RPMI8226 (cell line): ENCODE measurements at places on chromosomes 13 and 19.

GRCh38 chr13:36629057-36629385 lies 44.8 kb upstream of the SERTM1 start:
- DNase-seq: no peak

DNA sequence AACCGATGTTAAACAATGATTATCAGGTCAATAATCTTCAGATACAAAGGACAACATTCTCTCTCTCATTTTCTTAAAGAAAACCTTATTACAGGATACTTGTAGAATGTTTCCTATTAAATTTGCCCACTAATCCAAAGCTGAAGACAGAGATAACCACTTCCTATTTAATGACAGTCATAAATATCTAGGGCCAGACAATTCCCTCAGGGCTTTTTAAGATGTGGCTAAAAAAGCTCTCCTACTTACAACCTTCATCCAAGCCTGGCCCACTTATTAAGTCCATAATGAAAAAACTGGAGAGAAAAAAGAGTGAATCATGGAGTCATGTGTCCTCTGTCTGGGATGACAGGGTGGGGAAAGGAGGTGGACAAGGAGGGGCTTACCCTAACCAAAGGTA lies 235.9 kb downstream of the KLF12 start:
- no peak for DNase-seq

DNA sequence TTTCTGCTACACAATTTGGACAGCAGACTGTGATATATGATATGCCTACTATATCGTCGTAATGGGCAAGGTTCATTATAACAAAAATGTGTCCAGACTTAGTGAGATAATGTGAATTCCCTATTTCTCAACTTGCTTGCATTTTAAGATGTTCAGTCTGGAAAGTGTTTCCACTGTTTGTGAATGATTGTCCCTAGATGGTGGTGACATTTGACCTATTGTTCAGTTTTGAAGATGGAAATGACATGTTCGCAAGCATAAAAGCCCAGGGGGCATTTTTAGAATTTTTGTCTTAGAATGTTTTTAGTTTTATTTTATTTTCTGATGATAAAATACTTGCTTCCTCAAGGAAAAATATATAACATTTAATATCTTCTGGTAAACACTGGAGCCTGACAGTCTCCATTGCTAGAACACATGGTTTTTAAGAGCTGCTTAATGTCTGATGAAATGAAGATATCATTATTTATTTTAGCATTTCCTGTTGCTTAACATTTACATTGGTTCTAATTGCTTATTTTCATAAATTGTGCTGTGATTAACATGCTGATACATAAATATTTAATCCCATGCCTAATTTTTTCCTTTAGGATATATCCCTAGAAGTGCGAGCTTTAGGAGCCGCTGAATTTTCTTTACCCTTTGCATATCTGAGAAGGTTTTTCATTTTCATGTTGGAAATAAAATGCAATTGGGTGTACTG lies 27.1 kb downstream of the MBNL2 start:
- DNase-seq: no peak

GRCh38 chr13:111941845-111942447 lies 125.0 kb upstream of the SOX1 start:
- DNase-seq: no peak

DNA sequence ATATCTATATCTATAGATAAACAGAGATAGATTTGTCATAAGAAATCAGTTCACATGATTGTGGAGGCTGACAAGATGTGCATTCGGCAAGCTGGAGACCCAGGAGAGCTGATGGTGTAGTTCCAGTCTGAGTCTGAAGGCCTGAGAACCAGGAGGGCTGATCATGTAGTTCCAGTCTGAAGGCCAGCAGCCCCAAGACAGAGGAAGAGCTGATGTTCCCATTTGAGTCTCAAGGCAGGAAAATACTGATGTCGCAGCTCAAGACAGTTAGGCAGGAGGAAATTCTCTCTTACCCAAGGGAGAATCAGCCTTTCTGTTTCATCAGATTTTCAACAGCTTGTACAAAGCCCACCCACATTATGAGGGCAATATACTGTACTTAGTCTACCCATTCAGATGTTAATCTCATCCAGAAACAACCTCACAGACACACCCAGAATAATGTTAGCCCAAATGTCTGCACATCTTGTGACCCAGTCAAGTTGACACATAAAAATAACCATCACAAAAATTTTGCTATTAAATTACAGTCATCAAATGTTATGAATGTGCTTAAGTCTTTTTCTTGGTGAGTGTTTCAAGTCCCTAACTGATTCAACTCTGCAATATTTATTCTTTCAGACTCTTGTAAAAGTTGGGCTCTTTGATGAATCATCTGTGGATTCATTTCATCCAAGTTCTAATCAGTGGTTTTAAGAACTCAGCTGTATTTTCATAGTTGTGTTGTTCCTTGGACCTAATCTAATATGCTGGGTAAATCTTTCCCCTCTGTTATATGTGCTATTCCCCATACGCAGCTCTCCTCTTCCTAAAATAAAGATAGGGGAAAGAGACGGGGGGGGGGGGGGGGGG lies 22.7 kb upstream of the LRCH1 start:
- DNase-seq: no peak

- DNase-seq: no peak
Measured at GRCh38 chr13:99380921-99381645, 73.9 kb upstream of the GPR183 start.

DNA sequence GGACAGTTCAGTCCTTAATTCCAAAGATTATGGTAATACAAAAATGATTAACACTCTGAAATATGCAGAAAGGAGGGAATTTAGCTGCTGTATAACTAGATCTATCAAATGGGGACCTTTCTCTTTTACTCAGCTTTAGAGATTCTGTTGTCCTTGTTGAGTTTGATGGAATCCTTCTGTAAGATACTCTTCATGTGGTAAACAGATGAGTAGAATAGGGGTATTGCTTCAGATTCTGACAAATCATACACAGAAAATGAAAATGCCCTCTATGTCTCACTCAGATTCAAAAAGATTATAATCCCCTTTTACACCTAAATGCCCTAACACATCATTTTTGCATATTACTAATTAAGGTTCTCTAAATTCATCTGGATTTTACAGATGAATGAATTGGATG lies 50.7 kb downstream of the ARHGAP35 start:
- no peak for DNase-seq

DNA sequence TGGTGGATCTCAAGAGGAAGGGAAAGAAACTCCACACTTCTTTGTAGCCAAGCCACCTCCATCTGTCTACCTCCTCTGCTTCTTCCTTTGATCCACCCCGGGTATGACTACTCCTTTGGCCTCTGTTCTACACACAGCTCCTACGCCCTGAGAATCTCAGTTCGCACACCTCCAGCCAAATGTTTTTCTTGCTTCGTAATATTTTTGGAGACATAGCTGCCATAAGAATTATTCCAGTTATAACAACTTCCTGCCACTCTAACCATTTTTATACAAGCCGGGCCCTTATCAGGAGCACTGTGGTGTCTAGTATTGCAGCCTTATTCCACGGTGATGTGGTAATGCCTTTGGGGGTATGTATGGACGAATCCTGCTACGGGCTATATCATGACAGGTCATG lies 126.7 kb downstream of the STARD13 start:
- DNase-seq: no peak

DNA sequence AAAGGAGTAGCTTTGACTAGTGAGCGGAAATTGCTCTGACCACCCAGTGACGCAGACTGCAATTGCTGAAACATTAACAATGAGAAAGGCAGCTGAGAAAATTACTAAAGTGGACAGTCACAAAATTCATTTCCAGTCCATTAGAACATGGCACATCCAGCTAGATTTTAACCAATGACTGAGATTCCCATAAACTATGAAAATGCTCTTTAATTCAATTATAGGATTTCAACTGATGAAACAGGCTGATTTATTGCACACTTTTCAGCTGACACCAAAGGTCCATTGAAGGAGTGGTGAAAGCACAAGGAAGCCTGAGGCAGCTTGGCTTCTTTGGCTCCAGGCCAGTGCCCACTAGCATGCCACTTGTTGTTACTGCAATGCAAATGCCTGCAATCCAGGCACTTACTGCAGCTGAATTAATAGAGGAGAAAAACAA lies 933.4 kb downstream of the SLITRK6 start:
- no peak for DNase-seq

GRCh38 chr13:98801626-98802418 lies 49.4 kb upstream of the SLC15A1 start:
- DNase-seq: no peak

DNA sequence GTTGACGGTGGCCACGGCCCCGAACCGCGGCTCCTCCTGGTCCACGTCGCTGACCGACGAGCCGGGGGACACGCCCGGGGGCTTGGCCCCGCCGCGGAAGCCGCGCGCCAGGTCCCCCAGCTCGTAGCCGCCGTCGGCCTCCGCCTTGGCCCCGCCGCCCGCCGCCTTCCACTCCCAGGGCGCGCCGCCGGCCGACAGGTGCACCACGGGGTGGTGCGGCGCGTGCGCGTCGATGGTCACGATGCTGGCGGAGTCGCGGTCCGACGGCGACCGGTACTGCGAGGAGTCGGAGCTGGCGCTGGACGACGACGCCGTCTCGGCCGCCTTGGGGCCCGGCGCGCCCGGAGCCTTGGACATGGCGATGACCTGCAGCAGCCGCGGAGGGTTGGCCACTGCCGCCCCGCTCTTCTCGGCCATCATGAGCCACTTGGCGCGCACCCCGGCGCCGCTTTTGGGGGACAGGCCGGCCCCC lies 9.0 kb downstream of the PLPPR3 start:
- DNase-seq: no peak

DNA sequence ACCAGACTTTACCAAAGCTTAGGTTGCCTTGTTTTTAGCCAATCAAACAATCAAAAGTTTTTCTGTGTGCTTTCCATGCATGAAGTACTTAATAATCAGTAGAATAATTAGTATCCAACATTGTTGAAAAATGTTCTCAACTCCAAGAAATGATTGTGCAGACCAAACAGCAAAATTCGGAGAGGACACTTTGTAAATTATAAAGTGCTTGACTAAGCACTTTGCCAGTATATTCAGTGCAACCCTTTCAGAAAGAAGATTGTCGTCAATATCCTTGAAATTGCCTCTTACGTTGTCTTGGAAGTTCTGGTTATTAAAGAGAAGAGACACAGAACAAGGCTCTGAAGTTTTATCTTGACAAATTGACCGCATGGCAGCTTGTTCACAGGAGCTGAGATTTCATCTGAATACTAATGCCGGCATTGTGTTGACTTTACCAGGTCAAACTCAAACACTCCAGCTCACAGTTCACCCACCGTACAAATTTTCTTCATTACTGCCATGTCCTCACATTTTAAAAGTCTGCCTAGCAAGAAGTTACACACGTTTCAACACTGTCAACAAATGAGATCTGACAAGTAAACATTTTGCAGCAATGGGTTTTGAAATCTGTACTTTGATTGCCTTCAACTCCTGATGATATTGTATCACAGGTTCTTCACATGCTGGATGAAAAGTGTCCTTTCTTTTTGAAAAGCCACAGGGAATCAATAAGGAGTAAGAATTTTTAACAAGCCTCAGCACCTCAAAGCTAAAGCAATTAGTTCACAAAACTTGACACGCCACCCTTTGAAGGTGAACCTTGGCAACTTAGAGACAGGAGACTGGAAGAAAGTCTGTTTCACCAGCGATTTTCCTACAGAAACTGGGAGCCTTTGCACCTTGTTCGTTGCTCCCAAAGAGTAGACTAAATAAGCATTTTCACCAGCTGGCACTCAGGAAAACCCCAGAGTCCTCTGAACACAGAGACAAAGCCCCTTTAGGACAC lies 150.9 kb downstream of the RFC3 start:
- no peak for DNase-seq

DNA sequence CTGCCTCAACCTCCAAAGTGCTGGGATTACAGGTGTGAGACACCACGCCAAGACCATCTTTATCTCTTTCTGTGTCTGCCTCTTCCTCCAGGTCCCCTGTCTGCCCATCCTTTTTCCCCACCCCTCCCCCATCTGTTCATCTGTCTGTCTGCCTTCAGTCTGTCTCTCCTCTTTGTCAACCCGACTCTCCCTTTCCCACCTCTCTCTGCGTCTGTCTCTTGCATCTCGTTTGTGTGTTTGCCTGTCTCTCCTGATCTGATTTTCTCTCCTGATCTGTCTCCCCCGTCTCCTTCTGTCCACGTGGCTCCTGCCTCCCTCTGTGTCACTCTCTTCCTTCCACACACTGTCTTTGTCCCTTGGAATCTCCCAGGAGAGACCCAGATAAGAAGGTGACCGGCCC lies 10.0 kb downstream of the VASP start:
- DNase-seq: no peak

- no peak for DNase-seq
Measured at GRCh38 chr19:38298821-38299680, 5.0 kb upstream of the C19orf33 start.

GRCh38 chr13:35225582-35225981 lies 250.9 kb downstream of the MAB21L1 start:
- DNase-seq: no peak

DNA sequence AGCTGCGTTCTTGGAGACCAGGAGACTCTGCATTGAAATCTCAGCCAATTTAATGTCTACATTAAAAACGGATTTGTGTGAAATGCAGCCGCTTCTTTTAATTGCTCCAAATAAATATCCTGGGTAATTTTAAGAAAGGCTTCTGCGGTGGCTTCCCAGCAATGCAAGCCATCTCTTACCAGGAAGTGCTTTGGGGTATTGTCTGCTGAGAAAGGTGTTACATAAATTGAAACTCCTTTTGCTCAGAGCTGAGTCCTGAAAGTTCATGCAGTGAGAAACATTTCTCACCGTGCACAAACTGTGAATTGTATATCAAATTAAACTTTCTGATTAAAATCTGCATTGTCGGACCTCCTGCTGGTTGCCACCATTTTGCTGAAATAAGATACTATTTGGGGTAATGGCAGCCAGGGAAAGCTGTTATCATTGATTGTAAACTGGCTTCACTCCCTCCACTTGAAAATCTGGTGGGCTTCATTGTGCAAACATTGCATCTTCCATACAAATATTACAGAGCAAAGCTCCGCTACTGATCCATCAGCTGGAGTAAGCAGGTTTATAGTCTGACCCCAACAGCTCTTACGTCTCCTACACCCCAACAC lies 59.5 kb downstream of the ZIC5 start:
- no peak for DNase-seq

GRCh38 chr13:68473834-68474326 lies 1243.7 kb upstream of the PCDH9 start:
- DNase-seq: no peak

DNA sequence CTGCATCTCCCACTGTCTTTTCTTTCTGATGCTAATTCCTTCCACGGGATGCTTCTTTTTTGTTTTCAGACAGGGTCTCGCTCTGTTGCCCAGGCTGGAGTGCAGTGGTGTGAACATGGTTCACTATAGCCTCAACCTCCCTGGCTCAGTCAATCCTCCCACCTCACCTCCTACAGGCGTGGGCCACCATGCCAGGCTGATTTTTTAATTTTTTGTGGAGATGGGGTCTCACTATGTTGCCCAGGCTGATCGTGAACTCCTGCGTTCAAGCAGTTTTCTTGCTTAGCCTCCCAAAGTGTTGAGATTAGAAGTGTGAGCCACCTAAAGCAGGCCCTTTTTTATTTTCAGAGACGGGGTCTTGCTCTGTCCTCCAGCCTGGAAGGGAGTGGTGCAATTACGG lies 4.8 kb downstream of the GYS1 start:
- no peak for DNase-seq
